Endothelial cell (in vitro differentiated cells): ENCODE measurements at places on chromosomes 2 and 18. TPM values are rescaled to one million over a fixed set of nuclear protein-coding genes. Genes with fewer than 3 reads are reported as not detected.

CNOT9 gene
- total RNA-seq, result 56.1 TPM

PTPRM gene
- total RNA-seq, result 284 TPM

DNA sequence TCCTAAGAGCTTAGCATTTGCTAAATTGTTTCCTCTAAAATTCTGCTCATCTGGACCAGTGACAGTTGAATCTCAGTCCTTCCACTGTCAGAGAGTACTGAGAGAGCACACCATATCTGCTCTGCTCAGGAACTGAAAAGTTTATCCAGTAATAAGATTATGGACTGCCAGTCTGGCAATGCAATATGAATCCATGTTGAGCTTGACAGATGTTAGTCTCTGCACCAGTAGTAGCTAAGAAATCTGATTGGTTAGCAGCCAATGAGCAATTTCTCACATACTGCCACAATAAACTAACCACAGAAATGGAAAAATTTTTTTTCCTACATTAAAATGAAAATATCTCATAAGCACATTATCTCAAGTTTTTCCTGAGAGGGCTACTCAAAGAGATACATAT lies 2.3 kb downstream of the PRKD3 start:
- no peak for DNase-seq

GRCh38 chr2:157470321-157470720 lies 26.4 kb upstream of the CYTIP start:
- no peak for DNase-seq

DNA sequence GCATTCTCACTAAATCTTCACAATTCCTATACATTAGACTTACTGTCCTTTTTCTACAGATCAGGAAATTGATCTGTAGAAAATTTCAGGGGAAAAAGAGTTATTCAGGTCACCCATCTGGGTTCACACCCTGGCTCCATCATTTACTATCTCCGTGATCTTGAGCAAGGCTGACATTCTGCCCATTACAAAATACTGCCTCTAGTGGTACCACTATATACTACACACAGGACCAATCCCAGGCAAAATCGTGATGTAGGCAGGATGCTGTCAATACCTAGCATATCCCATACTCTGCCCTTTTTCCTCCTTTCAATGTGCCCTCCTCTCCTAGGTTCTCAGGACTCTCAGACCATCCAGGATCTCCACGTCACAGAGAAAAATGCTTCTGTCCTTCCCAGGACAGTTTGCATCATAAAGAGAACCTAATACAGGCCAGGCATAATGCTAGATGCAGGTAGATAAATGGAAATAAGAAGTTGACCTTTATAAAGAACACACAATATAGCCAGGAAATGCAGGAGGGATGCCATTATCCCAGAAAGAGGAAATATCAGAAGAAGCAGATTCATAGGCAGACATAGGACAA lies 101.9 kb downstream of the CDH20 start:
- DNase-seq, result peak; percentile 9
